ENCODE measurements at places on chromosomes 1 and 21.

GRCh38 chr1:172484252-172484651 lies 40.4 kb upstream of the PIGC start:
- no peak for DNase-seq

DNA sequence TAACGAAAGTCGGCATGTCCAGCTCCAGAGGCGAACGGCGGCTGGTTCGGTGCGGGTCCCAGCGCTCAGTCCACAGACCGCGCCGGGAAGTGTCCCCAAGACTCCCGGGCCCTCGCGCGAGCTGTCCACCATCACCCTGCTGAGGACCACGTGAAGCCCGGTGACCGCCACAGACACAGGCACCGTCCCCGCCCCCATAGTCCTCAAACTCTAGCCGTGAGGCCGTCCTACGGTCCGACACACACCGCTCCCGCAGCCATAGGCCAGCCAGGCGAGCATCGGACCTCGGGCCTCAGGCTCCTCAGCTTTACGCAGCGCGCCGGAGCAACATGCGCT lies 535 bp downstream of the SETD4 start:
- DNase-seq: no peak

GRCh38 chr1:222920169-222920568 lies 105.3 kb downstream of the DISP1 start:
- no peak for DNase-seq

DNA sequence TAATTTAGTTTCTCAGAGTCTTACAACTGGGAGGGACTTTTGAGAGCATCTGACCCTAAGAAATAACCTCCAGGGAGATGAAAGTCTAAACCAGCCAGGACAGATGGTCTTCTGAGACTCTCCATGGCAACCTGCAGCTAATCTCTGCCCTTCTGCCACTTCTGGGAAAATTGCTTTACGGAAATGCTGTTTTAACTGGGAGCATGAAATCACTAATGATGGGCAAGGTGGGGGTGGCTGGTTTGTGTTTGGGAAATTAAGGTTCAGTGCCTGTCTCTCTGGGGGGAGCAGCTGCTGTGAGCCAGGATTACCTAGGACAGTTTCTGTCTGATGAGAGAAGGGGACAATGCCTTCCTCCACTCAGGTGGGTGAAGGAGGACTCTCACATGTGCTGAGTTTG lies 33.2 kb downstream of the ROR1 start:
- no peak for DNase-seq

- no peak for DNase-seq
Observed at GRCh38 chr1:79791488-79792218, 785.1 kb upstream of the ADGRL4 start.

GRCh38 chr1:176056312-176056711 lies 150.8 kb downstream of the COP1 start:
- no peak for DNase-seq

GRCh38 chr1:197660389-197660788 lies 114.9 kb downstream of the DENND1B start:
- DNase-seq: no peak

- no peak for DNase-seq
Observed at GRCh38 chr1:41673806-41674205, 189.3 kb upstream of the EDN2 start.

All from activated CD8-positive, alpha-beta memory T cell treated with anti-CD3 and anti-CD28 coated beads for 48 hours (primary cell).